ENCODE measurements at places on chromosomes 12 and 14.

DNA sequence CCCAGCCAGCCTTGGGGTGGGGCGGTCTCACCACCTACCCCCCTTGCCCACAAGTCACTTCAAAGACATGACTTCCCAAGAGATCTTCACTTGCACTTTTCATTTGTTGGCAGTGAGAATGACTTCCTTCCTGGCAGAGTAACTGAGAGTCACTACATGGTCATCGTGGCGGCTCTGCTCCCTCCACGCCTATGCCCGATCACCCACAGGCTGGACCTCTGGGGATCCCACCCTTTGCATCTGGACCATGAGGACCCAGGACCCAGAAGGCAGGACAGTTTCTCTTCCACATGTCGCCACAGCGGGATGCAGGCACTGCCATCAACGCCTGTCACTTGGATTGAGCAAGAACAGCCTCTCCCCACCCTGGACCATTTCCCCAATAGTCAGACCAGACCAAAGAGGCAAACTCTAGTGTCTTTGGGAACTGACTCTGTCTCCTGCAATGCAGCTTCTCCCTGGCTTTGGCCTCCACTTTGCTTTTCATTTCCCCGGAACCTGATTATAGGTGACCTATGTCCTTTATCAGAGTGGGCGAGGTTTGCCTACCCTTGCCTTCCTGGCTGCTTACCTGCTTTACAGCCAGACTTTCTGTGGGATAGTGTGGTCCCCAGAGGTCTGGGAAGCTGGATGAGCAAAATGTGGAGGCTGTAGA, 3.6 kb downstream of the VDR start:
- DNase-seq: no peak

DNA sequence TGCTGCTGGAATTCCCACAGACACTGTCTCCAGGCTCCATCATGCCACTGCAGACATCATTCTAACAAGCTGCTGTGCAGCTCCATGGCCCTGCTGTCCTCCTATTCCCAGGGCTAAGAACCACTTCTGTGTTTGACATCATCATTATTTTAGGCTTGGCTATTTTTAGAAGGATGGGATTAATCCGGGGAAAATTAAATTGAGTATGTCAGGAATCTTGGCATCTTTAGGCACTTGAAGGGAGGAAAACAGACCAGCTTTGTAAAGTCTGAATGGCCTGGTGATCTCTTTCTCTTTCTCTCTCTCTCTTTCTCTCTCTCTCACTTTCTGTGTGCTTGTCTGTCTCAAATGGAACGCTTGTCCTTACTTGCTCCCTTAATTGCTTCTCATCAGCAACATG, 568.3 kb upstream of the FLRT2 start:
- DNase-seq: no peak

DNA sequence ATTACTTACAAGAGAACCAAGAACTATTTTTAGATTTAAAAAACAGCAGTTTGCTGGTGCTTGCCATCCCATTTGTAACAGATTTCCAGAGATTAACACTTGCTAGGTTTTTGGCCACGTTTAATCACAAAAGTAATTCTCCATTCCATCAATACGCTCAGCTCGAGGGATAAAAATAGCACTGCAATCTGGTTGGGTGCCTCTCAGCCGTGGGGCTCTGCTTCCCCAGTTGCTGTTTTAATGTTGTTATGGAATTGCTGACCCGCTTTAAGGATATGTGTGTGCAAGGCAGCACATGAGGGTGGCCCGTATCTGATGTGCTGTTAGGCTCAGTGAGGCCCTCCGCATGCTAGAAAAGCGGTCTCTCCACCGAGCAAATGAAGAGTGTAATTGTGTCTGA, 222.2 kb upstream of the TMEM260 start:
- DNase-seq: no peak

- no peak for DNase-seq
Measured at GRCh38 chr14:31864937-31865855, 211.9 kb upstream of the ARHGAP5 start.

DNA sequence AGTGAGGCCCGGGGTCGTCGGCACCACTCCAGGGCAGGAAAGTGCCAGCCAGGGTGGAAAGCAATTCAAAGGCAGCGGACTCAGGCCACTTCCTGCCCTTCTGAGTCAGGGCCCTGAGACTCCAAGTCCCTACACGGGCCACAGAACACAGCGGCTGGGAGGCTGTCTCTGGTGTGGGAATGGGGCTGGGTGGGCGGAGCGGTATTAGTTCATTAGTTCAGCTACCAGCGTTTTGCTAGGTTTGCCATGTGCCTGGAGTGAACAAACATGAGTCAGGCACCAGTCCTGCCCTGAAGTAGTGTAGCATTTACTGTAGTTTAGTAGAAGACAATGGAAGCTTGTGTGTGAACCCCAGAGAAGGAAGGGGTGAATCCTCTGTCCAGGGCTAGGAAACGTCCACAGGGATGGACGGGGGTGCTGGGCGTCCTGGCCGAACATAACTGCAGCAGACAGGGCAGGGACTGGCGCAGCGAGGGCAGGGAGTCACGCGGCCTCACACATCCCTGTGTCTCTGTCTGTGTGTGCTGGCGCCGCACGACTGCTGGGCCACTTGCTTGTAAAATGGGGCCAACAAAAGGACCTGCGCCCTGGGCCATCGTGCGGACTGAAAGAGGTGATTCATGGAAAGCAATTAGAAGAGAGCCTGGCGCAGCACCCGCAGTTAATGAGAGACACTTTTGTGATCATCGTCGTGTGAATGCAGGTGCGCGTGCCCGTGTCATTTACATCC, 186.4 kb upstream of the PRMT8 start:
- DNase-seq: peak; percentile 70

GRCh38 chr12:99053616-99054362, 408.7 kb downstream of the APAF1 start:
- no peak for DNase-seq

GRCh38 chr14:70148911-70149595, 39.7 kb downstream of the SLC8A3 start:
- DNase-seq: no peak

DNA sequence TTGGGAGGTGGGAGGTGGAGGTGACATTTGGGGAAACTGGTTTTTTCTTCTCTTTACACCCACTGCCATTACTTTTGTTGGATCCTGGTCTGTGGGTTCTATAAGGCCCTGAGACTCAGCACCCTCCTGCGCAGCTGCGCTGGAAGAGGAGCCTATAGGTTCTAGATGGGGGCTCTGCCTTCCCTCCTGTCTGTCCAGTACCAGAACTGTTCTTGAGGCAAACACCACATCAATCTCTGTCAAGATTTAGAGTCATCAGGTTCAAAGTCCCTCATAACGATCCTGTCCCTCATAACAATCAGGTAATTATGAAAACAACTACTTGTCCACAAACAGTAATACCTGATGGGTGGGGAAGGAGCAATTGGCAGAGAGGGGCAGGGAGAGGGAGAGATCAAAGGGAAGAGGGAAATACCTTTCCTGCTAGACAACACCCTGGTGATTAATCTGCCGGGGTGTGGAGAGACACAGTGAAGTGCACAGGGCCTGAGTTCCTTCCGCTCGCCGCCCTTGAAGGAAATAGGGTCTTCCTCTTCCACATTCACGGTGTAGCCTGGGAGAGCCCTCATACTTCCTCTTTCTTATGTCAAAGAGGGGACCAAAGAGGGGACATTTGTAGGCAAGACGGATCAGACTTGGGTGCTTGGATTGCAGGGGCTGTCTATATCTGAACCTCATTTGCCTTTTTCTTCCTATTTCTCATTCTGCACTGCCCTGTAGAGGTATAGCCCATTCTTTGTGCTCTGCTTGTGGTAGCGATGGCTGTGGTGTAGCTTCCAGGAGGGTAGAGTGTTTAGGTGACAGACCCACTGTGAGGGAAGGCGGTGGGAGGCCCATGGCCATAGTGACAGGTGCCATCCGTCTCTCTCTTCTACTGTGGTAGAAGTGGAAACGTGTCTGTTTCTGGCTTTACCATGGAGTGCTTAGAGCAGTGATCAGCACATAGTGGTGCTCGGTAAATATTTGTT, 12.6 kb downstream of the GPRC5A start:
- DNase-seq: no peak

- DNase-seq: no peak
Measured at GRCh38 chr12:7344833-7345606, 41.1 kb downstream of the ACSM4 start.

DNA sequence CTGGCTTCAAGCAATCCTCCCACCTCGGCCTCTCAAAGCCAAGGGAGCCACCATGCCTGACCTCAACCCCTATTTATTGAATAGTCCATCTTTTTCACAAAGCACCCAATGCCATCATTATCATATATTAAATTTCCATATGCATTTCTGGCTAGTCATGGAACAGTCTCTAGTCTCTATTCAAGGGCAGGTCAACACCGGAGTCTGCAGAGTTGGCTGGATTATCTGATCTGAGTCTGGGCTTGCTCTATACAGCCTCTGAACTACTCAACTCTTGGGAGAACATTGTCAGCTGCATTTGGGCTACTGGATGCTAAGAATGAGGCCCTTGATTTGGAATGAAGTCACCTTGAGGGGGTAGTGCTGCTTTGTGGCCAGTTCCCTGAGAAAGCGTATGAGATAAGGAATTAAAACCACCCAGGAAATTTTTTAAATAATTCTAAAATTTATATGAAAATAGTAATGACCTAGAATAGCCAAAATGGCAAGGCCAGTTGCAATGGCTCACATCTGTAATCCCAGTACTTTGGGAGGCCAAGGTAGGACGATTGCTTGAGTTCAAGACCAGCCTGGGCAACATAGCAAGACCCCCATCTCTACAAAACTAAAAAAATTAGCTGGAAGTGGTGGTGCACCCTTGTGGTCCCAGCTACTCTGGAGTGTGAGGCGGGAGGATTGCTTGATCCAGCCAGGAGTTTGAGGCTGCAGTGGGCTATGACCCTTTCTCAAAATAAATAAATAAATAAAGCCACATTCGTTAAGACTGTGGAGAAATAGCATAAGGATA, 6.9 kb upstream of the NAA25 start:
- DNase-seq: no peak

DNA sequence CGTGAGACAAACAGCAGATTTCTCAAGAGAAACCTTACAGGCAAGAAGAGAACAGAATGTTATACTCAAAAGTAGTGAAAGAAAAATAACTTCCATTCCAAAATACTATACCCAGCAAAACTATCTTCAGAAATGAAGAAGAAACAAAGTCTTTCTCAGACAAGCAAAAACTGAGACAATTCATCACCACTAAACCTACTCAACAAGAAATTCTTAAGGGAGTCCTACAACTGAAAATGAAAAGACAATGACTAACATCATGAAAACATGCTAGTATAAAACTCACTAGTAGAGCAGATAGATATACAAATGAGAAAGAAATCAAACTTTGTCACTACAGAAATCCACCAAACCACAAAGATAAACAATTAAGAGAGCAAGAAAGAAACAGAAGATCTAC, 106.5 kb downstream of the CEP83 start:
- no peak for DNase-seq

GRCh38 chr12:18808221-18808620, 70.3 kb downstream of the CAPZA3 start:
- no peak for DNase-seq

DNA sequence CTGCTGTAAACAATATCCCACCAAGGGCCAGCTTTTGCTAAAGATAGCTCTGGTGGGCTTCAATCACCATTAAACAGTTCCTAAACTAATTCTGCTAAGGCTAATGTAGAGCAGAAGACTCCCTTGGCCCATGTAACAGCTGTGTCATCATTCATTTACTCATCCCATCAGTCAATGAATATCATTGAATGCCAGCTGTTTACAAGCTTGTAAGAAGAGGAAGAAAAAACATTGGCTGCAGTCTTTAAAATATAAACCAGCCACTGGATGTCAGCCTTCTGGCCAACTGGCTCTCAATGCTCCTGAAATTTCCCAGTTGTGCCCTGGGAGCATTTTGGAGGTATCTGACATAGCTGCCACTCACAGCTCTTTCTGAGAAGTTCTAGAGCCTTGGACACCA, 18.0 kb upstream of the MAP3K9 start:
- DNase-seq: peak; percentile 26

DNA sequence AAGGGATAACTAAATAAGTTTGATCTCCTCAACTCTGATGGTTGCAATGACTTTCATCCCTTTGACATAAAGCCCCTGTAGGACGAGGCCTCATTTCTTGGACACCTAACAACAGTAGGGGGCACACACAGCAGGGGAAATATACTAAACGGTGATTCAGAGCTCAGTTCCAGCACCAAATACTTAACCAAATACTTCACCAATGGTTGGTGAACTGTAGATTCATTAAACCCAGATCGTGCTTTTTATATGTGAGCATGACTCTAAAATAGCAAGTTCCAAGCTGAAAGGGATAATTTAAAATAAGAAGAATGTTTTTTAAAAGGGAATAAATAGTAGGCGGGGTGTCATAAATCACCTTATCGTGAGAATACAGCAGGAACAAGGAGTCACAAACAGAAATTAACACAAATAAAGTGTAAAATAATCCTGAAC, 53.2 kb downstream of the ATG2B start:
- peak; percentile 5 for DNase-seq

DNA sequence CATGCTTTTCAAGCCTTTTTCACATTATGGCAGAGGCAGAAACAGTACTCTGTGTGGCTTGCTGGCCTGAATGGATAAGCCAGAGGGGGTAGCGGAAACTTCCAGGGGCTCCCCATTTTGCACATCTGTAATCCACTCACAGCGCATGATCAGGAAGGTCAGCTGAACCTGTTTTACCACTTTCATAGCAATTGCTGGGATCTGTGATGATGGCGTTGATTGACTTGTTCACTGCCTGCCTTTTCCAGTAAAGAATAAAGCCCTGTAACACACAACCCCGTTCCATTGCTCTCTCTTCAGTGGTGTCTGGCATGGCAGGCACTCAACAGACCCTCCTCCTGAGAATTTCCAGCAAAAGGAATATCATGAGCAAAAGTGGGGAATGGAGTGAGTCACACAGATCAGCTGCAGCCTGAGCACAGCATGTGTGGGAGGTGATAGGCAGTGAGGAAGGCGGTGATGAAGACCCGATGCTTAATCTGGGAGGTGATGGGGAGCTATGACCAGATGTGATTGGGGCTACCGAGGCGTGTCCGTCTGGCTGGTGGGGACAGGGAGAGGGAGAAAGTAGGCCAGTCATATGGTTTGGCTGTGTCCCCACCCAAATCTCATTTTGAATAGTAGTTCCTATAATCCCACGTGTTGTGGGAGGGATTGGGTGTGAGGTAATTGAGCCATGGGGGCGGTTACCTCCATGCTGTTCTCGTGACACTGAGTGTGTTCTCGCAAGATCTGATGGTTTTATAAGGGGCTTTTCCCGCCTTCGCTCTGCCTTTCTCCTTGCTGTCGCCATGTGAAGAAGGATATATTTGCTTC, 44.7 kb upstream of the CHST11 start:
- no peak for DNase-seq

GRCh38 chr12:20404576-20405346, 36.4 kb downstream of the PDE3A start:
- DNase-seq: peak; percentile 64

GRCh38 chr14:37994846-37995372, 212.8 kb upstream of the SSTR1 start:
- no peak for DNase-seq

- no peak for DNase-seq
Measured at GRCh38 chr14:88017535-88017934, 12.6 kb downstream of the GPR65 start.

DNA sequence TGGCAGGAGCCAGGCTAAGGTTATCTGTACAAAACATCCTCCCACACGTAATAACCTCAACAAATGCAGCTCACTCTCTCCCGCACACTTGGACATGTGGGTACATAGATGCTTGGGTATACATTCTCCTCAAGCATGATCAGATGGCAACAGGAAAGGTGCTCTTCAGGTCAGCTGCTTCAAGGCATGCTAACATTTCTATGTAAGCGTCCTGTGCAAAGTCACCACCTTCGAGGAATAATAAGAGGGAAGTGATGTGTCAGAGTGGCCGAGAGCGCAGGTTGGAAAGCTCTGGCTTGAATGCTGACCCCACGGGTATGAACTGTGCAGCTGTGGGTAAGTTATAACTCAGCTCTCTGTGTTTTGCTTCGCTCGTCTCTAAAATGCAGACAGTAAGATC, 24.2 kb upstream of the SLC6A12 start:
- DNase-seq: no peak
